Activated T-cell treated with anti-CD3 and anti-CD28 coated beads for 4 hours (primary cell): ENCODE measurements at places on chromosomes 11 and 22.

- no peak for DNase-seq
These were observed 1.2 kb downstream of the ACRV1 start for GRCh38 chr11:125679397-125679796.

- no peak for DNase-seq
These were observed 85.3 kb upstream of the MYO18B start for GRCh38 chr22:25656724-25657123.

DNA sequence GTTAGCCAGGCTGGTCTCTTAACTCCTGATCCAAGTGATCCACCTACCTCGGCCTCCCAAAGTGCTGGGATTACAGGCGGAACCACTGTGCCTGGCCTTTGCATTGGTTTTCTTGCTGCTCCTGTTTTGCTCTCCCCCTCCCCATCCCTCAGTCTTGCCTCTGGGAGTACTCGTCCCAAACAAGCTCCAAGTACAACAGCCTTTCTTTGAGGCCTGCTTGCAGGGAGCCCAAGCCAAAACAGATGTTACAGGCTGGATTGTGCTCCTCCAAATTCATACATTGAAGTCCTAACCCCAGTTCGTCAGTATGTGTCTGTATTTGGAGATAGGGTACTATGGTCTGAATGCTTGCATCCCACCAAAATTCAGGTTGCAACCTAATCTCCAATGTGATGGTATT, 8.6 kb downstream of the IGLL1 start:
- DNase-seq, result no peak

DNA sequence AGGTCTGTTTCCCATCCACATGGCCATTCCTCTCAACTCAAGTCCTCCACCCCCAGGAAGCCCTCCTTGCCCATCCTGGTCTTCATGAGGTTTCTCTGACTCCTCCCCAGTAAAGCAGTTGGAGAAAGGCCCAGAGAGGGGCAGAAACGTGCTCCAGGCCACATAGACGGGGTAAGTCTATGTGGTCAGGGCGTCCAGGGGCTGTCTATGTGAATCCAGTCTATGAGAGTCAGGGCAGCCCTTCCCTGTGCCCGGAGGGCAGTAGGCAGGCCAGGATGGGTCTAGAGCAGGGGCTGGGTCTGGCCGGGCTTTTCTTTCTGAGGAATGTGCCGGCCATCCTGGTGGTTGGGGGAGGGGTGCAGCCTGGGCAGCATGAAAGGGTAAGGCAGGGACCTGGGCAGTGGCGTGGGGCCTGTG, 11.7 kb downstream of the GUCD1 start:
- DNase-seq, result no peak

- no peak for DNase-seq
These were observed 17.8 kb downstream of the SLC25A18 start for GRCh38 chr22:17581056-17581455.

DNA sequence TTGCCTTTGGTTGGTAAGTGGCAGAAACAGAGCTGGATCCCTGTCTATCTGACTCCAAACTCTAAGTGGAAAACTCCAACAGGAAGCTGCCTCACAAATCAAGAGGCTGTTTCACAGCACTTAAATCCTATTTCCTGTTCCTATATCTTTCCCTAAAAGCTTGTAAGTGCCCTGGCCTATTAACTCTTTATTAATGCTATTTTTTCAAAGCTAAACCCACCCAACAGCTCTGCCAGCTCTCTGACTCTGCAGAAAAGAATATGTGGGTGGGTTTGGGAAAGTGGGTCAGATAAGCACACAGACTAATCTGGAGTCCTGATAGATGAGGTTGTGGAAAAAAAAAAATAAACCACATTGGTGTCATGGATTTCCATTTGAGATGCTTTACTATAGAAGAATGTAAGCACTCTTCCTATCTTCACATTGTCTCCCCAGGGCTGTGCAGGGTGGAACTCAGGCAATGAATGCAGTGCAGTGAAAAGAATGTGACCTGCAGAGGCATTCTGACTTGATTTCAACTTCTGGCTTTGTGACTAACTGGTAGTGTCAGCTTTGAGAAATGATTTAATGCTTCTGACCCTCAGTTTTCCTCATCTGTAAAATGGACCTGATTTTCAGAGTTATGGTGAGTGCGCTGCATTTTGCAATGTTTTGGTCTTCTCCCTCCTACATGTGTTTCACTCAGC, 125.6 kb downstream of the AASDHPPT start:
- DNase-seq, result no peak

DNA sequence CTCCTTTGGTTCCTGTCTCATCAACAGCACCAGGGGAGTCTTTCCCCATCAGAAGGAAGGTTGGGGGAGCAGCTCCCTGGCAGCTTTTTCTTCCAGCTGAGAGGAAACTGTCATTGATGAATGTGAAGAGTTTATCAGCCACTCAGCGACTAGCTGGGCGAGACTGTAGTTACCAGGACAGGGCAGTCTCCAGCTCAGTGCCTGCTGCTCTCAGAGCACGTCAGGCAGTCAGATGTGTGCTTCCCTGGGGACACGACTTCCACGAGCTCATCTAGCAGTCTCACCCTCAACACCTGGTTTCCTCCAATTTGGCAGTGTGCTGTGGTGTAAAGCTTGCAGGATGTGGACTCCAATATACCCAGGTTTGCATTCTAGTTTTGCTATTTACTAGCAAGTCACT, 12.5 kb upstream of the C1QTNF4 start:
- DNase-seq, result no peak

DNA sequence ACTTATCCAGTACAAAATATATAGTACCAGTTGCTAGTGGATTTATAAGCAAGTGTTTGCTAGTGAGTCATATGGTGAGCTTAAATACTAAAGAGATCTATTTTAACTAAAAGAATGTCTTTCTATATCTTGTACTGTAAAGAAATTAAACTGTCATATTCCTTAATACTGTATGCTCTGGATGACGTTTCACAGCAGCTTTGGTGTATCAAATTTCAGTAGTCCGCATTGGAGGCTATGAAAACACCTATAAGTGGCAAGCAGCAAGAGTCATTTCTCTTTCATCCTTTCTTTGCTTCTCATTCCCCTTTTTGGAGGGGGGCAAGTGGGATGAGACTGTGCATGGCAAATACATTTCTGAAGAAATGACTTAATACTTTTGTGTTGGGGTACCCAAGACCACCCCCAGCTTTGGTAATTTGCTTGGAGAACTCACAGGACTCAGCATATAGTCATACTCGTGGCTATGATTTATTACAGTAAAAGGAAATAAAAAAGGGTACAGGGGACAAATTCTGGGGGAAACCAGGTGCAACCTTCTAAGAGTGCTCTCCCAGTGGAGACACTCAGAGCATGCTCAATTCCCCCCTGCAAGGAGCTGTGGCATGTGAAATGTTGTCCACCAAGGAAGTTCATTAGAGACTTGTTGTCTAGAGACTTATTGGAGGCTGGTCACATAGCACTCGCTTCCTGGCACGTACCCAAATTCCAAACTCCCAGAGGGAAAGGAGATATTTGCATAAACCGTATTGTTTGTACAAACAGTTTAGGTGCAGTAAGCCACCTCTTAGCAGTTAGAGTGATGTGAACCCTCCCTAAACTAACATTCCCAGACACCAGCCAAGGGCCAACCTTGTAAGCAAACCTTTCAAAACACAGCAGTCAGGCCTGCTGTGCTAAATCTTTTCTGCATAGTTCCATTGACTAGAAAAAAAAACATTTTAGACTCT, 210.8 kb downstream of the PGR start:
- no peak for DNase-seq

DNA sequence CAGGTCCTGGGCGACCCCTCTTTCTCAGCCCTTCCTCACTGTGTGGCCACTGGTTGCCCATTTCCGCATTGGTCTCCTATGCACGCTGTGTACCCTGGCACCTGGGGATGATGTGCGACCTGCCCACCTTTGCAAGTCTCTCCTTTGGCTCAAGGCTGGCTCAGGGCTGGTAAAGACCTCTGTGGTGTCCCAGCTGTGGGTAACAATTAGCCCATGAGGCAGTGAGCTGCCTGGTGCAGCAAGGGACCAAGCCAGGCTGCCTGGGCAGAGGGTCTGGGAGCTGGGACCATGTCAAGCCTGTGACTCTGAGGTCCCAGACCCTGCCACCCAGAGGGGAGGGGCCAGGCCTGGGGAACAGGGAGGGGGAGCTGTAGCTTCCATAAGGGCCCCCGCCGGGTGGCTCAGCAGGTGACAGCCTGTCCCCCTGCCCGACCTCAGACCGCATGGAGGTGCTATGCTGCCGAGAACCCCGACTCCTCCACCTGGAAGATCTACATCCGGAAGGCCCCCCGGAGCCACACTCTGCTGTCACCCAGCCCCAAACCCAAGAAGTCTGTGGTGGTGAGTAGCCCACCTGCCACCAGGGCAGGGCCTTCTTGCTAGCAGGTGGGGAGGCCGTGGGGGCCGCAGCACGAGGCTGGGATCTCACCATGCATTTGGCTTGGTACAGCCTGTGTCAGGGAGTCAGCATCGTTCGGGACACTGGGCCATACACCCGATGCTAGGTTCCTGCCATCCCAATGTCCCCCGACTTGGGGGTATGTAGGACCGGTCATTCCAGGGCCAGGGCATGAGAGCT, 112.5 kb downstream of the KCNQ1OT1 start:
- no peak for DNase-seq

GRCh38 chr11:19013181-19013857, 47.2 kb downstream of the MRGPRX2 start:
- DNase-seq, result no peak

- DNase-seq, result no peak
These were observed 4.9 kb downstream of the SULT4A1 start for GRCh38 chr22:43857367-43857766.

- DNase-seq, result no peak
These were observed 92.7 kb downstream of the TRMU start for GRCh38 chr22:46428171-46428570.

GRCh38 chr11:69201066-69201365, 45.3 kb downstream of the SMIM38 start:
- DNase-seq, result no peak

- no peak for DNase-seq
These were observed 50.7 kb downstream of the PPME1 start for GRCh38 chr11:74221816-74222215.

DNA sequence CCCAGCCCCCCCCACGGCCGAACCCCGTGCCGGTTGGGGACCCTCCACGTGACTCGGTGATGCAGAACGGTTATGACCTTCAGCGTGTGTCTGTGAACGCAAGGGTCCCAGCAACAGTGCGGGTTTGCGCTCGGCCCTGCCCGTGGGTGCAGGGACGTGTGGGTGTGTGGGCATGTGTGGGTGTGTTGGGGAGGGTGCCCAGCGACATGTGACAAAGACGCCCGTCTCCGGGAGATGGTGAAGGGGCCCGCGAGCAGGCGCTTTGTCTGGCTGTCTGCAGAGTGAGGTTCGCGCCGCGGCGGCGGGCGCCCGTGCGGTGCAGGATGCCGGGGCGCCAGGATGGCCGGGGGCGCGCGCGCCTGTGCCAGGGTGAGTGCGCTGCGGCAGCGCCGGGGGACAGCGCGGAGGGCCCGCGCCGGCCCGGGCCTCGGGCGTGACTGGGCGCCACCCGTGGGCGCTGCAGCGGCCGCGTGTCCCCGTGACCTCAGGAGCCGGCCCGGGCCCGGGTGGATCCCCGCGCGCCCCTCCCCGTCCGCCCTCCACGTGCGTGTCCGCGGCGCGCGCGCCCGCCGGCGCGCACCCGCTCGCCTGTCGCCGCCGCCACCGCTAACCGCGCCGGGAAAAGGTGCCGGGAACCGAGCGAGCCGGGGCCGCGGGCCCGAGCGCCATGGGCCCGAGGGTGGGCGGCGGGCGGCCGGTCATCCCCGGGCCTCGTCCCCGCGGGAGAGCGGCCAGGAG, at the start of gene LRFN4:
LRFN4 (plus strand) TSS at position 569 of the 738 bp plus-strand sequence. CDS start 681 bp downstream, outside the sequence.
- peak; percentile 48 for DNase-seq

- no peak for DNase-seq
These were observed 12.7 kb downstream of the C11orf91 start for GRCh38 chr11:33687733-33688479.

GRCh38 chr22:30304495-30305244, 15.4 kb upstream of the CASTOR1 start:
- no peak for DNase-seq

DNA sequence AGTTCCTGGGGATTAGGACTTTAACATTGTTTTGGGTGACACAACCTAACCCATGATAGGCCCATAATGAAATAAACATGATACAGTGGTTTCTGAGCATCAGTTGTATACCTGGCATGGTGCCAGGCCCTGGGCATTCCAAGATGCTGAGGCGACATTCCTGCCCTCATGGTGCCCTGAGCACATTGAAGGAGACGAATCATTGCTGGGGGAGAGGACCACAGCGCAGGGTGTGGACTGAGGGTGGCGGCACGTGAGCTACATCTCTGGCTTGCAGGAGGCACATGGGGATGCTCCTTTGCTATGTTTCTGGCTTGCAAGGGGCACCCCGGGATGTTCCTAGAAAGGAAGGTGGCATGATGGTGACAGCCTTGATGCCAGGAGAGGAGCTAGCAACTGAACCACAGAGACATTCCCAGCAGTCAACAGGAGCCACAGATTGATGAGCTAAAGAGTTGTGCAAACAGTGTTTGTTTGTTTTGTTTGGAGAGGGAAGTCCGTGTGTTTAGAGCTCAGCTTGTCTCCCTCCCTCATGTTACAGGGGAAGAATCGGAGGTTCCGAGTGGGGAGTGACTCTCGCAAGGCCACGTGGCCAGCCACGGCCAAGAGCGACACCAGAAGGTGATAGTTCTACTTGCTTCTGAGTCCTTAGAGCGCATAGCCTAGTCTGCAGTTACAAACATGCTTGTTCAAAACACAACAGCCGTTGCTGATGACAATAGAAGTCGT, 106.4 kb downstream of the MIAT start:
- no peak for DNase-seq

DNA sequence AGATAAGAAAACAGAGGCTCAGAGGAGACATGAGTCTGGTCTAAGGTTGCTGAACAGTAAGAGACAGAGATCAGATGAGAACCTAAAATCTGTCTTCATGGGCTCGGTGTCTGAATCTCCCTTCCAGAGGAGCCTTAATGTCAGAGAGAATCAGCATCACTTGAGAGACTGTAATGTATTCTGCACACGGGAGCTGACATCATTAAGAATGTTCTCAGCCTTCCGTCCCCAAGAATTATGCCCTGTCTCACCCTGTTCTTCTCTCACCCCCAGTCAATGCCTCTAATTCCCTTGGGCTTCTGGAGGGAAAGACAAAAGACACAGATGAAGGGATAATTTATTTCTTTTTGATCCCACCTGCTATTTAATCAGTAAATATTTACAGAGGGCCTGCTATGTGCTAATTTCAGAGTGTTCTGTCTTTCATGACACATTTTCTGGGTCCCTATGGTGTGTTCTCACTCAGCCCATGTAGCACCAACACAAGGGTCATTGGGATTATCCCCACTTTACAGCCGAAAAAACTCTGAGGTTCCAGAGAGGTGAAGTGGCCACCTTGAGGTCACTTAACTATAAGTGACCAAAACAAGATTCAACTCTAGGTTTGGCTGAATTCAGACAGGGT, 61.8 kb downstream of the CD82 start:
- no peak for DNase-seq

- DNase-seq, result no peak
These were observed 546.2 kb downstream of the TMEM135 start for GRCh38 chr11:87583931-87584330.
